ENCODE measurements at places on chromosomes 3 and 15.
A peak's percentile ranks its signal among the peaks of the same experiment; 100 is the strongest.

- DNase-seq: no peak
These were observed 516.1 kb downstream of the MECOM start for GRCh38 chr3:169147238-169148008.

DNA sequence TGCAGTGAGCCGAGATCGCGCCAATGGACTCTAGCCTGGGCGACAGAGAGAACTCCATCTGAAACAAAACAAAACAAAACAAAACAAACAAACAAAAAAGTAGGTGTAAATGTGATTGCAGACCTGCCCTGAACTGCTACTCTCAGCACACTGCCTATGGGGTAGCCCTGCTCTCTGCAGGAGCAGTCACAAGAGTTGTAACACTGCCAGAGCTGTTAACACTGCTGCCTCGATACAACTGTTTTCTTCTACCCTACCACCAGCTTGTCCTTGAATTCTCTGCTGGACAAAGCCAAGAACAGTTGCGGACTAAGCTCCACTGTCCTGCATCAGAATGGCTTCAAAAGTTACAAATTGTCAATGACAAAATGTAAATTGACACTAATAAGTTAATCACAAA, 89.3 kb downstream of the ALCAM start:
- no peak for DNase-seq

- no peak for DNase-seq
These were observed 146.9 kb upstream of the EIF1B start for GRCh38 chr3:40162616-40163015.

GRCh38 chr3:52226229-52226817, 878 bp upstream of the TLR9 start:
- no peak for DNase-seq

- no peak for DNase-seq
These were observed 39.8 kb downstream of the FOXB1 start for GRCh38 chr15:60043744-60044435.

DNA sequence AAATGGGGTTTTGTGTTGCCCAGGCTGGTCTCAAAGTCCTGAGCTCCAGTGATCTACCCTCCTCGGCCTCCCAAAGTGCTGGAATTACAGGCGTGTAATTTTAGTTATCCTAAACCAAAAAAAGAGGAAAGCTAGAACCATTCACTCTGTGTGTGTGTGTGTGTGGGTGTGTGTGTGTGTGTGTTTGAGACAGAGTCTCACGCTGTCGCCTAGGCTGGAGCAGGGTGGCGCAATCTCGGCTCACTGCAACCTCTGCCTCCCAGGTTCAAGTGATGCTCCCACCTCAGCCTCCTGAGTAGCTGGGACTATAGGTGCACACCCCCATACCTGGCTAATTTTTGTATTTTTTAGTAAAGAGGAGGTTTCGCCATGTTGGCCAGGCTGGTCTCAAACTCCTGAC, 84.0 kb downstream of the TFDP2 start:
- DNase-seq: no peak

DNA sequence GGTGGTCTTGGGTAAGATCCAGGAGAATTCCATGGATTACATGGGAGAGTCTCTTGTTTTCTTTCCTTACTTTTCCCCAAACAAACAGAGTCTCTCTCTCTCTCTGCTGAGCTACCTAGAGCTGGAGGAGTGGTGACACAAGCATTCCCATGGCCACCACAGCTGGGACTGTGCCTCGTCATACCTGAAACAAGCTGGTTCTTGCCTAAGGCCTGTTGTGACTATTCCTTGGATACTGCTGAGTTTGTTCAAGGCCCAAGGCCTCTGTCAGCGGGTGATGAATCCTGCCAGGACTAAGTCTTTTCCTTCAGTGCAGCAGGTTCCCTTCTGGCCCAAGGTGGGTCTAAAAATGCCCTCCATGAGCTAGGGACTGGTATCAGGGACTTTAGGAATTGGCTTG, 378.1 kb upstream of the ZNF385D start:
- no peak for DNase-seq

DNA sequence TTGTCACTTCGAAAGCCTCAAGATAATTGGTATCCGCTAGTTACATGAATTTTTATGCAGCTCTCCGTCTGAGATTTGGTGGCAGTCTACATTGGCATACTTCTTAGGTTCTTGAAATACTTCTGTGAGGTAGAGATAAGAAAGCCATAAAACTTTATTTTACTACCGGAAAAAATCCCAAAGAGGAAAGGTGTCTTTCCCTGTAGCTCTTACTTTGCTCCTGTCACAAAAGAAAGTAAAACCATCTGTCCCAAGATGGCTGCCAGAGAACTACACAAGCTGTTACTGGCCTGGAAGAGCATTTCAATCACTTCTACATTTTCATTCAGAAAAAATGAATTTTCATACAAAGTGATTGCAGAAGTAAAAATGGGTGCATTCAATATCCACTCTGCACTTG, 214.8 kb upstream of the ST8SIA2 start:
- no peak for DNase-seq

- no peak for DNase-seq
These were observed 1.8 kb downstream of the RPS27L start for GRCh38 chr15:63155486-63155885.

- no peak for DNase-seq
These were observed 3.1 kb downstream of the CCDC51 start for GRCh38 chr3:48436855-48437254.

- no peak for DNase-seq
These were observed 35.2 kb downstream of the CPN2 start for GRCh38 chr3:194315965-194316361.

- DNase-seq: no peak
These were observed 474.7 kb downstream of the IL5RA start for GRCh38 chr3:2635511-2635910.

DNA sequence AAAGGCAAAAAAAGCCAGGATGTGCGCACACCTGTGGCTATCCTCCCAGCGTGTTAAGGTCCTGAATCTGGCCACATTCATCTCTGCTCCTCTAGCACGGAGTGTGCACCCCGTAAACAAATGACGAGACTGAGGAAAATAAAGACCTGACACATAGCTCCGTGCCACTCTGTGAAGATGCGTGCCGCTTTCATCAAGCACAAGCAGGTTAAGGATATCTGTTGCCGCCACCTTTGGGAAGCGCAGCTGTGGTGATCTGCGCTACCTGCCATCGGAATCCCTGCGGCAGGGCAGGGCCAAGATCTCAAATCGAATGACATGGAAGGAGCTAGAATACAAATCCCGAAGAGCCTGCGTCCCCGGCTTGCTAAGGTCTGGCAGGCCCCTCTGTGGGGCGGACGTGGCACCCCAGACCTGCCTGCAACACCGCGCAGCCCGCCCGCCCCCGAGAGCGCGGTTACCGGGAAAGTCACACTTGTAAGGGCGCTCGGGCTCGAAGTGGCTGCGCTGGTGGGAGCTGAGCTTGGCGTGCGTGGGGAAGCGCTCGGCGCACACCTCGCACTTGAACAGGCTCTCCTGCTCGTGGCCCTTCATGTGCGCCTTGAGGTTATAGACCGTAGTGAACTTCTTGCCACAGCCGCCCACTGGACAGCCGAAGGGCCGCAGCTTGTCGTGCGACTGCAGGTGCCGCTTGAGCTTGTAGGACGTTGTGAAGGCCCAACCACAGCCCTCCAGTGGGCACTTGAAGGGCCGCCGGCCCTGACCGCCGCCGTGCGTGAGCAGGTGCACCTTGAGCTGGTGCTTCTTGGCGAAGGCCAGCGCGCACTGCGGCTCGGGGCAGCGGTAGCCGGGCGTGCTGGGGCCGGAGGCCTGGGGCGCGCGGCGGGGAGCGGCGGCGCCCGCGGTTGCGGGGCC, 936 bp downstream of the ZXDC start:
- no peak for DNase-seq

GRCh38 chr15:42082823-42083604, 11.3 kb downstream of the PLA2G4D start:
- DNase-seq: no peak

GRCh38 chr3:52670621-52671521, 14.8 kb downstream of the PBRM1 start:
- DNase-seq: peak; percentile 100

- DNase-seq: no peak
These were observed 666 bp downstream of the SNX33 start for GRCh38 chr15:75648156-75649000.

GRCh38 chr3:71398157-71398836, 185.2 kb downstream of the FOXP1 start:
- DNase-seq: no peak

GRCh38 chr15:70658641-70659040, 104.7 kb downstream of the UACA start:
- no peak for DNase-seq

DNA sequence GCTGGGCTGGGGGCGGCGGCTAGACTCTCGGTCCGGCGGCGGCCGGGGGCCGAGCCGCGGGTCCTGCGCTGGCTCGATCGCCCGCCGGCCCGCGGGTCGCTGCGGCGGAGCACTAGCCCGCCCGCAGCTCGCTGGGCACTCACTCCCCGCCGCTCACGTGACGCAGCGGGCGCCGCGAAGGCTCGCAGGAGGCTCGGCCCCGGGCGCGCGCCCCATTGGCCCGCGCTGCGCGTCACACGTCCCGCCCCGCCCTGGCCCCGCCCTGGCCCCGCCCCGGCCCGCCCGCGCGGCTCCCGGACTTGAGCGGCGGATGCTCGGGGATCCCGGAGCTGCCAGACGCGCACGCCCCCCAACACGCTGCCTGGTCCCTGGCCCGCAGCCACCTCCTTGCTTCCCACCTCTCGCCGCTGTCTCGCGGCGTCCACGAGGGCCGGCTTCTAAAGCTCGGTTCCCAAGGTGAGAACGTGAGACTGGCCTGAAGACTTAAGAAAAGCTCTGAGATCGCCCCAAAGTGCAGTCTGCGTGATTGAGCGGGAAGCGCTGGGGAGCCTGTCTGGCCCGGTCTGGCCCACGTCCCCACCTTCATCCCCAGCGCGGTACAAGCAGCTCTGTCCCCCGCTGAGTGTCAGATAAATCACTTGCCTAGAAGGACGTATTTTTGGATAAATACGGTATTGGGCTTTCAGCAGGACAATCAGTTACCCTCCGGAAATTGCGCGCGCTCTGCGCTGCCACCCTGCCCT, at the start of gene KLF15:
KLF15 (minus strand) TSS at position 114 of the 743 bp plus-strand sequence. CDS start 4,486 bp downstream, outside the sequence.
- no peak for DNase-seq

DNA sequence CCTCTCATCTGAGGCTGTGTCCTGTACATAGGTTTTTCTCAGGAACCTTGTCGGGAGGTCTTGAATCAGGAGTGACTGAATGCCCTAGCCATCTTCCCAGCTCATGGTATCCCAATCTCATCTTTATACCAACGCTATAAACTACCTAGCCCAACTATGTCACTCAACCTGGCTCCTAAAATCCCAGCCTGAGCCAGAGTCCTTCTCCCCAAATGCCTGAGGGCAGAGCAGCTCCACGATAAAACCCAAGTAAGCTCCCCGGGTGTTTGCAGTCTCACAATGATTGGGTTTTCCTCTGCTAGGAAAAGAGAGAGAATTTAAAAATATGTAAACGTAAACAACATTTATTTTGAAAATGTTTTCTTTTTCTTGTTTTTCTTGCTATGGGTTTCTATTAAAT, 14.4 kb downstream of the EIF1B start:
- no peak for DNase-seq

DNA sequence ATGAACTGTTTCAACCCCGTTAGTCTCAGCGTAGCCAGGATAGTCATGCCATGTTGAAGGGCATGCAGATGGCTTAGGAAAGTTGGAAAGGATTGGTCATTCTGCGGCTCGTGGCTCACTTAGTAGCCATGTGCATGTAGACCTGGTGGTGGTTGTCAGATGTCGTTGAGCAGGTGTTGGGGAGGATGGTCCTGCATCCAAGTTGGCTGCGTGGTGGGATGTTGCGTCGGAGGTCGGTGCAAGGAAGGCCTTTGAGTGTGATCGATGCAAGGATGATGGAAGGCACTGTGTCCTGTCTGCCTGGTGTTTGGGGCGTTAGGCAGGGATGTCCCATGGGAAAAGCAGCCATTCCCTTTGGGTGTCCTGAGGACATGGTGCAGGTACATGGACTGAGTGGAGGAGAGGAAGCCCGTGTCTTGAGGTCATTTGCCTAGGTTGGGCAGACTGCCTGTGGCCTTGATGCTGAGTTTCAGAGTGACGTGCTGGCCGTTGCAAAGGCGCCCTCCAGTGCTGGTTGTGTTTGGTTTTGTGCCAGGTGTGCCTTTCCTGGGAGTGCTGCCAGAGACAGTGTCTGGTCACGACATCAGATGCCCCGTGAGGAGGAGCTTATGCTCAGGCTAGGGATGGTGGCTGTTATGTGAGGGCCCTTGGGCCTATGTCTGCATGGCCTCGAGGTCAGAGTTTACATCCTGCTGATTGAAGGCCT, 103.4 kb downstream of the SNRPN start:
- no peak for DNase-seq

DNA sequence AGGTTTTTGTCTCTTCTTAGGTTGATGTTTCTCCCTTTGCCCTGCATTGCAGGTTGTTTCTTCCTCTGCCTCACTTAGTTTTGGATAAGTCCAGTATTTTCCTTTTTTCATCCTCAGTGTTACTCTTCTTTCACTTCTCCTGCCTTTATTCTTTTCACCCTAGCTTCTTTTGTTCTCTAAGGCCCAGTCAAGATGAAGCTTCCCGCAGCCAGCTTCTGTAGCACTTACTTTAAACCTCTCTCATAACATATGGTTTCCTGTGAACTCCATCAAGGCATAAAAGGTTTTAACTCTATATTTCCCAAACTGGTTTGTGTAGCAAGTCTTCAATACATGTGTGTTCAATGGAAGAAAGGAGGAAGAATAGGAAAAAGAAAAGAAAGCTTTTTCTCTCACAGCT, 54.1 kb downstream of the TP63 start:
- DNase-seq: no peak

DNA sequence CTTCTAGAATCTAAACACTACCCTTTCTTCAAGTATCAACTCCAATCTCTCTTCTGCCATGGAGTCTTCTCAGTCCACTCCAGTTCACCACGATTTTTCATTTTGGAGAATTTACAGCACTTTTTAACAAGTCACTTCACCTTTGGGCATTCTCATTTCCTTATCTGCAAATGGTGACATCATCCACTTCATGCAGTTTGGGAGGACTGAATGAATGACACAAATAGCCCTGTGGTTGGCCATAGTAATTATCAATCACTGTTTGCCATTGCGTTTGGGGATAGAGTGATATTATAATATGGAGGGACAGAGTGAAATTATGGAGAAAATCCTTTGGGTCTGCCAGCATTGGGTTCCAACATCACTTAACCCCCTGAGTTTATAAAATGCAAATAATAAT, 38.0 kb upstream of the TM4SF1 start:
- DNase-seq: no peak

DNA sequence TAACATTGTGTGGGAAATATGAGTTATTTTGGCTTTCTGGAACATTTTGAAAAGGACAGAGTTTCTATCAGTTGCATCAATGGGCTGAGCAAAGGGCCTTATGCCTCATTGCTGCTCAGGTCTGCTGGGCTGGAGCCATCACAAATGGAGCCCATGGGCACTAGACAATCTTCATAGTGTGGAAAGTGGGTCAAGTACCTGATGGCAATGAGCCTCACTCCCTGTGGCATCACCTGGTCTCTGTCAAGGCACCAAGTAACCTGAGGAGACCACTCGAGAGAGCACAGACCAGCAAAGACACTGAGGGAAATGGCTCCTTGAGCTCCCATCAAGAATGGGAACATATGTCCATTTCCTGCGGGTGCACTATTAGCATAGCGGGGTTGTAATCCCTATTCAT, 96.7 kb upstream of the PPP2R3A start:
- DNase-seq: no peak

- no peak for DNase-seq
These were observed 22.0 kb downstream of the RAB27A start for GRCh38 chr15:55267401-55268175.

GRCh38 chr15:36814708-36815107, 235.3 kb downstream of the CDIN1 start:
- no peak for DNase-seq

Data from BJ (cell line).